Right kidney (tissue), 9 donors: ENCODE measurements at places on chromosomes 12 and 14.

- DNase-seq, result no peak
Measured at GRCh38 chr14:62289471-62289870, 527.3 kb downstream of the SNAPC1 start.

DNA sequence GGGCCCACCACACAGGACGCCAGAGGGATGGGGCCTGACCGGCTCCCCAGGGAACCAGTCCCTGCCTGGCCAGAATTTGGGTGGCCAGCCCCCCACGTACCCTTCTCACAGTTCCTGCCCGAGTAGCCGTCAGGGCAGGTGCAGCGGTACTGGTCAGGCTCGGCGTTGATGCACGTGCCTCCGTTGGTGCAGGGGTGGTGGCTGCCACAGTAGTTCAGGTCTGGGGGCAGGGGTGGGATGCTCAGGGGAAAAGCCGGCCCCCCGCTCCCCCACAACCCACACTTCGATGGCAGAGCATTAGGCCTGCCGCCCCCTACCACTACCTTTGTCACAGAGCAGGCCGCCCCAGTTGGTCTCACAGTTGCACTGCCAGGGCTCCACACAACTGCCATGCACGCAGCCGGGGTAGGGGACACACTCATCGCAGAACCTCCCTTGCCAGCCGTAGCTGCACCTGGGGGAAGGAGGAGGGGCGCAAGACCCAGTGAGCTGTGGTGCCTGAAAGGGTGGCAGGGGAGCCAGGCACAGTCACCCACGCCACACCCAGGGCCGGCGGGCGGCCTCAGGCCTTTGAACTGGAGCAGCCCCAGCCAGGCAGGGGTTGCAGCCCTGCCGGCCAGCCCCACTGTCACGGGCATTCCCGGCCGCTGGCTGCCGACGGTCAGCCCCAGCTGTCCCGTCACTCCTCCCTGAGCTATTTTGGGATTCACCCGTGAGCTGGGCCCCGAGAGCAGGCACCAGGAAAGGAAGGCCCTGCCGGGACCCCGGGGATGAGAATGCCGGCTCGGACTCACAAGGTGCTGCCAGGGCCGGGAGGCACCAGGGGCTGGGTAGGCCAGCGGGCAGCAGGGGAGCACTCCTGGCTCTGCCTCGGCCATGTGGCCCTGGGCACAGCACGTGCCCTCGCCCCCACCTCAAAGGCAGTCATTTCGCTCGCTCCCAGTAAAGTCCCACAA lies 16.5 kb downstream of the JAG2 start:
- no peak for DNase-seq

- no peak for DNase-seq
Measured at GRCh38 chr12:54136844-54137580, 51.8 kb downstream of the SMUG1 start.

GRCh38 chr12:22413592-22413991 lies 79.1 kb upstream of the ST8SIA1 start:
- no peak for DNase-seq

DNA sequence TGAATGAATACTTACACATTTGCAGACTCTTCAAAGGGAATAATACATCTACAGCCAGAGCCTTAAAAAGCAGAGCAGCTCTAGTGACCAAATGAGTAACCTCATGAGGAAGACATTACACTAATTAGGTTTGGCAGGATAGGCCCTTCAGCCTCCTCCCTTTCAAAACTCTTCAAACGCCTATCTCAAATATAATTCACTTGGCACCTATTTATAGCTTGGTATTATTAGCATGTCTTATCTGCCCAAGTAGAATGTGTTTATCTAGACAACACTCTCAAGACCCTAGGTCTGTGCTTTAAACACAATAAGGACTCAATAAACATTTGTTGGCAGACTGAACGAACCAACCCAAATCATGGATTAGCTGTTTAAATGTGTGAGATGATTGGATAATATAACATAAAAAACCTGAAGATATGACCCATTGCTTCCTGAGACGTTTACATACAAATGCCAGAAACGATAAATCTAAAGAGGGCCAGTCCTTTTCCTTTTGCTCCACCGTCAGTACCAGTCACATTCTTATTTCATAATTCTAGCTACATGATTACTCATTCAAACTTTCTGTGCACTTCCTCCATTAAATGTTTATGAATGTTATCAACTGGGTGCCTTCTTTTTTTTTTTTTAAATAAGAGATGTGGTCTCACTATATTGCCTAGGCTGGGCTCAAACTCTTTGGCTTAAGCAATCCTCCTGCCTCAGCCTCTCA lies 123.3 kb downstream of the CEP83 start:
- no peak for DNase-seq

DNA sequence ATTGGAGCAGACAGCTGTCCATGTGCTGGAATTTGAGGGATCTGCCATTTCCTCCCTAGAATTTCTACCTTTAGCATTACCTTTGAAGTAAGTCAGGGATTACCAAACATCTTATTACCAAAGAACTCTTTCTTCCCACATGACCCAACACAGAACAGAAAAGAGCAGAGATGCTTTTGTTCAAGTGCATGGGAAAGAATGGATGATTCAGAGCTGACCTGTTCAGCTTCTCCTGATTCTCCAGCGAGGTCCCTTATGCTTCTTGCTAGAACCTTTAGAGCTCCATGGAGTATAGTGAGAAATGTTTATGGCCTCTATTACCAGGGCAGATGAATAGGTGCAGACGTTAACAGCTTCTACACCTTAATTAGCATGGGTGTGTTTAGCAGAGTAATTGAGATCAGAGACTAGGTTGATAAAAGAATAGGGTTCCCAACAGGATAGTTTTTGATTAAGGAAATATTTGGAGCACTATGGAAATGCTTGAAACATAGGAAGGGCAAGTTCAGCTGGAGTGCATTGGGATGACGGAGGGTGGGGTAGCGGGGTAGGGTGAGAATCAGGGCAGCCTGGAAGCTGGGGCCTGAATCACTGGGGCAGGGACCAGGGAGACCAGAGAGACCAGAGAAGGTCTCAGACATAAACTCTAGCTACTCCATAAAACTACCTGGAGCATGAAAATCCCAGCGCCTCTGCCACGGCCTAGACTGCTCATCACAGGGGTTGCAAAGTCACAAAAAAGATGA lies 223.7 kb downstream of the CACNA1C start:
- DNase-seq, result no peak

DNA sequence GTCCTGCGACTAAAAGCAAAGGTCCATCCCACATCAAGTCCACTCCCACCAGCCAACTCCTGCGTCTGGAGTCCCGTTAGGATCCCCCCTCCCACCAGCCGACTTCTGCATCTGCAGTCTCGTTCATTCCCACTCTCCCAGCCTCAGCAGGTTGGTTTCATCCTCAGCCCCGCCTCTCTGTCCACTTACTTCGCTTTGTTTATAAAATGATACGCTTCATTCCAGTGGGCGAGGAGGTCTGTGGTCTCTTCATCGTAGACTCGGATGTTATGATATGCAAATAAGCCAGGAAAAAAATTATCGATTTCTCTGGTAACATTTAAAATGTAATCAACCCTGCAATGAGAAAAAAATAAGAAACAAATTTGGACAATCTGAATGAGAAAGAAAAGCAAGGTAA lies 56.8 kb downstream of the SSH1 start:
- DNase-seq, result no peak

- DNase-seq, result no peak
Measured at GRCh38 chr12:41274643-41275042, 86.5 kb downstream of the PDZRN4 start.

GRCh38 chr14:75069811-75070145 lies 337 bp downstream of the ZC2HC1C start:
- no peak for DNase-seq

DNA sequence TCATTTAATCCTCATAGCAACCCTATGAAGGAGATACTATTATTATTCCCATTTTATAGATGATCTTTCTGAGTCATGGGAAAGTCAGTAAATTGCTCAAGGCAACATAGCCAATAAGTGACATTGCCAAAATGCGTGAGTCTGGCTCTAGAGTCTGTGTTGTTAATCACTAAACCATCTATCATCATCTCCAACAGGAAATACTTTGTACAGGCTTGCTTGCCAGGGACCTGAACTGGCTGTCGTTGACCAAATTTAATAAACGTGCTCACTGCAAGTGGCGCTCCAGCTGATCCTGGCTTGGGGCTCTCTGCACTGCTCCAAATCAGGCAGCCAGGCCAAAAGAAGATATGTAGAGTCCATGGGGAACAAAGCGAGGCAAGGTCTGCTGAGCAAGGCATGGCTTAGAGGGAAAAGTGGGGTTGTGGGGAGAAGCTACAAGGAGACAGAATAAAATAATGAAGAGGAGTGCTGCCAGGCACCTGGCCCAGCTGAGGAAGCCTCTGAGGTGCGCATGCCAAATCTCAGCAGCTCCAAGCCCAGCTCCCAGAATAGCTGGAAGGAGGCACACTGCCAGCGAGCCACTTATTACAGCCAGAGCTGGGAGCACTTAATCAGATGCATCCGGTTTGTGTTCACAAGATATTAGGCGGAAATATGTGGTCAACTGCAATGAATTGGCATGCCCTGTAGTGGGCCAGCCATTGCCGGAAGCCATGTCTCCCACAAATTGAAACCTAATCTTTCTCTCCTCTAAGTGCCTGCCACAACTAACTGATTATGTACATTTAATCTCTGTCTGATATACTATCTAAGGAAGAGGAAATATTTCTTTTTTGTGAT lies 43.3 kb upstream of the PTPRO start:
- DNase-seq, result no peak

DNA sequence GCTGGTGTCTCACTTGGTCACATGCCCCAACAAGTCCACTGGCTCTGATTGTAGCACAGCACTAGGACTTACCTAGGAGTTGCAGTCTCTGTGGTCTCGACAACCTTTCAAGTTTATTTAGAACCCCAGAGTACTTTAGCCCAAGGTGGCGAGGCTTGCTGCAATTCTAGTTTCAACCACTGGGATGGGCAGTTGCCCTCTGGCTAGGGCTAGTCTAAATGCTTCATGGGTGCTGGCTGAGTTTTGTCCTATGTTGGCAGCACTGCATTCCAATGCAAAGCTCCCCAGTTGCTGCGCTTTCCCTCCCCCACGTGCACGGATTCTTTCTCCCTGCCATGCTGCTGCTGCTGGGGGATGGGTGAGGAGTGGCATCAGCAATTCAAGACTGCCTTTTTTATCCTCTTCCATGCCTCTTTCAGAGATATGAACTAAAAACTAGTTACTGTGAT lies 207.9 kb downstream of the SYNE2 start:
- no peak for DNase-seq

GRCh38 chr12:12534975-12535374 lies 27.7 kb downstream of the DUSP16 start:
- no peak for DNase-seq

DNA sequence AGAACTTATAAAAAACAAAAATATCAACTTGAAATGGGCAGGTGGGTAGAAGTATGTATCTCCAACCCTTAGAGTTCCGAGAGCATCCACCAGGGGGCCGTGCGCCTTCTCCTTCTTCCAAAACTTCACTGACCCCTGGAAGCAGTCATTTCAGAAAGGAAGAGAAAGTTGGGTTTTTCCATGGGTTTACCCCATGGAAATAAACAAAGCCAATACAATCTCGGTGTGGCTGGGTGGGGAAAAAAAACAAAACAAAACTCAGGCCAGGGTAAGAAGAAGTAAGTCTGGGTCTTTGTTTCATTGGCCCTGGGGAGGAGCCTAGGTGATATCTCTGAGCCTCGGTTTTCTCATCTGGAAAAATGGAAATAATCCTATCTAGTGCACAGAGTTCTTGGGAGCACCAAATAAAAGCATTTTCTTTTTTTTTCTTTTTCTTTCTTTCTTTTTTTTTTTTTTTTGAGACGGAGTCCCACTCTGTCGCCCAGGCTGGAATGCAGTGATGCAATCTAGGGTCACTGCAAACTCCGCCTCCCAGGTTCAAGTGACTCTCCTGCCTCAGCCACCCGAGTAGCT lies 33.6 kb upstream of the HNF1A start:
- DNase-seq, result no peak

DNA sequence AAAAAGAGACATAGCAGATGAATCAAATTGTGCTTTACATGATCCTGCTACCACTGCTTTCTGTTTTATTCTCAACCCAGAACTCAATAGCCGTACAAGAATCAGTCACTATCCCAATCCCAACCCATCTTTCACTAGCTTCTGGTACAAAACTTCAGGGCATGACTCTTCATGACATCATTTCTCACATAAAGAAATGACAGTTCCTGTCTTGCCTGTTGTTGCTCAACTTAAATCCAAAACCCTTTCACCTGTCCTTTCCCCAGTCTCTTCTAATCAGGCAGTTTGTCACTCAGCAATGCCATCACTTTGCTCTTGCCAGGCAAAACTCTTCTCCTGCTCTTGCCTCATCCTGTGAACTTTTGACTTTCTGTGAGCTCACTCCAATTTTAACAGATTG lies 962.8 kb downstream of the GALC start:
- DNase-seq, result no peak

DNA sequence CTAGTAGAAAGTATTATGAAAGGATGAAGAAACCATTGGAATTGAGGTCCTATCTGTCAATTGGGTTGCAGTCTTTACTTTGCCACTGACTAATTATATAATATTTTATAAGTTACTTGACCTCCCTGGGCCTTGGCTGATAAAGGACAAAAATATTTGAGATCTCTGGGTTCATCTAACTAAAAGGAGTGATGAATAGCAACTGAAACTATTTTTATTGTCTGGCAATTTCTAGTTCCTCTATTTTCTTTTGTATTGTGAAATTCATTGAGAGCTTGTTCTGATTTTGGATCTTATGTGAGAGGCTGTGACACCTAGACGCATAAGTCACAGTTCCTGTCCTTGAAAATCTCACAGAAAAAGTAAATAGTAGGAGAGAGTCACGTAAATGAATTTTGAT lies 415.7 kb upstream of the ATP2B1 start:
- no peak for DNase-seq

- DNase-seq, result no peak
Measured at GRCh38 chr12:74415633-74416032, 122.0 kb upstream of the ATXN7L3B start.

DNA sequence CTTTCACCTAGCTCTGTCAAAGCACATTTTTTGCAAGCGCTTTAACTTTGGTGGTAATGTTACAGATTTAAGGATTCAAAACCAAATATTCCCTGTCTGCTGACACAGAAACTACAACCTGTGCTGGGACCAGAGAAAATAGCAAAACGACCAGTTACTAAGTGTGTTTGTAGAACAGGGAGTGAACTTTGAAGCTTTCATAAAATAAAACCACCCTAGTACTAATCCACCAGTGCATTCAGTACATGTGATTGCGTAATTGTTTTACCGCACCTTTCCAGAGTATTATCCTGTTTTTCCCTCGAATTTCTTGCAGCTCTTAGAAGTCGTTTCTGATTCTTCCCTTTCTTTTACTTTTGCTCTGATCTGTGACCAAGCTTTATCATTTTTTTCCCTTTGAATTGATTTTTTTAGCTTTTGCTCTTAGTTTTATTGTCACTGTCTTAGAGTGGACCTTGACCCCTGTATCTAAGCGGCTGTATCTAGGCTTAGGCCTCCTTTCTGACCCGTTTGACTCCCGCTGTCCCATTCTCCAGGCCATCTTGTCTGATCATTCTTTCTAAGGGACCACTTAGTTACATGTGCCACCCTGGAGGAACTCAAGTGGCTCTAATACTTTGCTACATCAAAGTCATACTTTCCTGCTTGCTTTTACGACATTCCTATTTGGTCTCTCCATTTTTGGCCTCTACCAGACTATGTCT lies 429.4 kb downstream of the PCNX1 start:
- no peak for DNase-seq
